ENCODE measurements at places on chromosomes 5 and 9.

- H3K27ac ChIP-seq, result no peak overlapping the region
- no peak overlapping the region for H3K4me3 ChIP-seq
- H3K27me3 ChIP-seq, result no peaks in the 10 kb centered on the region
- no peaks in the 10 kb centered on the region for H3K4me1 ChIP-seq
- no peak for DNase-seq
- no peaks in the 10 kb centered on the region for H3K36me3 ChIP-seq
Measured at GRCh38 chr5:62684310-62684709, 105.7 kb downstream of the LRRC70 start.

DNA sequence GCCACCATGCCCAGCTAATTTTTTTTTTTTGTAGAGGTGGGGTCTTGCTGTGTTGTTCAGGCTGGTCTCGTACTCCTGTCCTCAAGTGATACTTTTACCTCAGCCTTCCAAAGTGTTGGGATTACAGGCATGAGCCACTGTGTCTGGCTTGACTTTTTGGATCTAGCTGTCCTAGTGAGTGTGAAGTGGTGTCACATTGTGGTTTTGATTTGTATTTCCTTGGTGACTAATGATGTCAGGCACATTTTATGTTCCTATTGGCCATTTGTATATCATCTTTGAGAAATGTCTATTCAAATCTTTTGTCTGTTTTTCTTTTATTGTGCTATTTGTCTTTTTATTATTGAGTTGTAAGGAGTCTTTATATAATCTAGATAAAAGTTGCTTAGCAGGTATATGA is 53.5 kb upstream of the MCCC2 start:
- no peaks in the 10 kb centered on the region for H3K4me1 ChIP-seq
- H3K4me3 ChIP-seq, result no peak overlapping the region
- no peak for DNase-seq
- H3K36me3 ChIP-seq, result no peaks in the 10 kb centered on the region
- no peak overlapping the region for H3K27ac ChIP-seq
- H3K27me3 ChIP-seq, result no peaks in the 10 kb centered on the region

DNA sequence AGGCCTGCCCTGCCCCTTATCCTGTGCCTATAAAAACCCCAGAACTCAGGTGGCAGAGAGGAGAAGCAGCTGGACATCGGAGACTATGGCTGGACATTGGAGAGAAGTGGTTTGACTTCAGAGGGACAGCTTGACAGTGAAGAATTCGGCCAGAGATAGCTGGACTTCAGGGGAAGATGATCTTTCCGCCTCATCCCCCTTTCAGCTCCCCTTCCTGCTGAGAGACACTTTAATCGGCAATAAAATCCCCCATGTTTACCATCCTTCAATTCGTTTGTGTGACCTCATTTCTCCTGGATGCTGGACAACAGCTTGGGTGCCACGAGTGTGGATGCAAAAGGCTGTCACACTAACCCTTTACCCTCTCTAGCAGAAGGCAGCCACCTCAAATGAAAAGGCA is 134.1 kb upstream of the TUT7 start:
- DNase-seq, result no peak
- H3K36me3 ChIP-seq, result no peaks in the 10 kb centered on the region
- no peak overlapping the region for H3K4me3 ChIP-seq
- H3K27ac ChIP-seq, result no peak overlapping the region
- H3K4me1 ChIP-seq, result no peaks in the 10 kb centered on the region

DNA sequence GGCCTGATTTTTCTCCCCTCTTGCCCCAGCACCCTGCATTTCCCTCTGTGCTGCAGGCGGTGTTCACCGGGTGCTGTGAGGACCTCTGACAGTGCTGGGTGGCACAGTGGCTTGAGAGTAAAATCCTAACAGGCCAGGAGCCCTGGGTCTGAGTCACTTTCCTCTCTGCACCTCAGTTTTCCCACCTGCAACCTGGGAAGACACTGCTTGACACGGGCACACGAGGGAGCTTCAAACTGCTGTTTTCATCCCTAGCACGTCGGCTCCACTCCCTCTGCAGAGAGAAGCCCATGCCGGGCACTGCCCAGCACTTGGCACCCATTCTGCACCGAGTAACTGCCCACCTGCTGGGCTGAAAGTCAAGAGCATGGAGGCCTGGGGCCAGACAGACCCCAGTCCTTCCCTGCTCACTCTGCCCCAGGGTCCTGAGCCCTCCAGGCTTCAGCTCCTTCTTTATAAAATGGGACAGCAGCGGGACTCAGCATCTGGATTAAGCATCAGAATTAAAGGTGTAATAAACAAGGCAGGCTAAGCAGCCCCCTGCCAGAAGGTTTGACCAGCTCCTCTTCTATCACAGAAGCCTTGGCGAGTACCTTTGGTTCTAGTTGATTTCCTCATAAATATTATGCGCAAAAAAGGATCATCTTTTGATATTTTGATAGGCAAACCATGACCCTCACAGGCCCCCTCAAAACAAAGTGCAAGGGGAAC is 5.2 kb downstream of the GFI1B start:
- H3K36me3 ChIP-seq, result no peaks in the 10 kb centered on the region
- DNase-seq, result no peak
- no peak overlapping the region for H3K27ac ChIP-seq
- H3K4me1 ChIP-seq, result no peaks in the 10 kb centered on the region
- H3K27me3 ChIP-seq, result no peaks in the 10 kb centered on the region

DNA sequence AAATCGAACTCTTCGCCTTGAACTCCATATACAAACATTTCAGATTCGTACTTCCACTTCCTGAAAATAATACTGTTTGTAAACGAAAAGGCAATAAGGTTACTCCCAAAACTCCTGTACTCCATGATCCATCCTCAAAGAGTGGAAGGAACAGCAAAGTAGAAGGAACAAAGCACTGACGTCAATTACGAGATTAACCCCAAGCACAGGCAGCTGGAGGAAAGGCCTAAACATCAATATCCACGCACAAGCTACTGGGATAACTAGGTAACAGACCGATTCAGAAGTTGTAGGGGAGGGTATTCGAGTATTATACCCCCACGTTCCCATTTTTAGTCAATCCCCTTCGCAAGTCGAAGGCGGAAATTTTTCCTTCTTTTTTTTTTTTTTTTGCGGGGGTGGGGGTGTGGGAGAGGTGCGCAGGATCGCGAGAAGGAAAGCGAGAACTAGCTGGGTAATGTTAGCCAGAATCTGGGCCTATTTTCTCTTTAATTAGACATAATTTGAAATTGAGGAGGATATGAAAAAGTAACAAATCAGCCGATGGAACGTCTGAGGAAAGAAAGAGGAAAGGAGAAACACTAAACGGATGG is 909 bp downstream of the AFF4 start:
- peak; percentile 38 for DNase-seq
- no peaks in the 10 kb centered on the region for H3K36me3 ChIP-seq
- peaks cover 10% of the 10 kb centered on the region for H3K4me1 ChIP-seq
- no peaks in the 10 kb centered on the region for H3K27me3 ChIP-seq
- H3K27ac ChIP-seq, result peak overlapping the region; percentile 94

DNA sequence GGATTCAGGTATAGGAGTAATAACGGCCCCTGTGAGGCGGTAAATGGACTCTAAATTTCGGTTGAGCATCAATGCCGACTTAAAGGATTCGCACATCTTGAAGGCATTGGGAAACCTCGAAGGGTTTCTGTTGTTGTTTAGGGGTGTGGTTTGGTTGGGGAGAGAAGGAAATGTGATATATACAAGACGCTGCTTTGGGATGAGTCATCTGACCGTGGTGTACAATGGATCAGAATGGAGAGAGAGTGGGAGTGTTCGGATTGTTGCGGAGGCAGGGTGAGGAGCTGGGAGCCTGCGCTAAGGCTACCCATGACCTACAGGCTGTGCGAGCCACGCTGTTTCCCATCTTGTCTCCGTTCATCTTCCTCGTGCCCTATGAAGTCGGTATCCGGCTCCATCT is 60.4 kb upstream of the ERCC6L2 start:
- H3K4me1 ChIP-seq, result no peaks in the 10 kb centered on the region
- no peak overlapping the region for H3K27ac ChIP-seq
- H3K27me3 ChIP-seq, result no peaks in the 10 kb centered on the region

DNA sequence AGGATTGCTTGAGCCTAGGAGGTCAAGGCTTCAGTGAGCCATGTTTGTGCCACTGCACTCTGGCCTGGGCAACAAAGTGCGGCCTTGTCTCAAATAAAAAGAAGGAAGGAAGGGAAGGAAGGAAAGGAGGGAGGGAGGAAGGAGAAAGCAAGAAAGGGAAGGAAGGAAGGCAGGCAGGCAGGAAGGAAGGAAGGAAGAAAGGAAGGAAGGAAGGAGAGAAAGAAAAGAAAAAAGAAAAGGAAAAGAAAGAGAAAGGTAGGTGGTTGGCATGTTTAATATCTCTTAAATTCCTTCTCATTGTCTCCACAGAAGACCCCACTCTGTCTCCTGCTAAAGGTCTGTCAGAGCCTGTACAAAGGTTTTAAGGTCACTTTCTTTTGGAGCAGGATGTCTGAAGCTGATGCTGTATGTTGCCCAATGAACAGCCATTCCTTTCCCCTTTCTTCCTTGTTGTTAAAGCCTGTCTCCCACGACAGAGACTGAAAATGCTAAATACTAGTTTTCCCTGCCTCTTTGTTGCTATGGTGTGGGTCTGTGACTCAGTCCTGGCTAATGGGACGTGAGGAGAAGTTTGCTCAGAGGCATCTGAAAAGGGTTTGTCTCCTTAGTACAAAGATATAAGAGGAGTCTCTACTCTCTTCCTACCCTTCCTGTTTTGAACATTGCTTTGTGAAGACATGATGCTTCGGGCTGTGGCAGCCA is 213.3 kb downstream of the PCSK1 start:
- no peak for DNase-seq
- no peak overlapping the region for H3K4me3 ChIP-seq

DNA sequence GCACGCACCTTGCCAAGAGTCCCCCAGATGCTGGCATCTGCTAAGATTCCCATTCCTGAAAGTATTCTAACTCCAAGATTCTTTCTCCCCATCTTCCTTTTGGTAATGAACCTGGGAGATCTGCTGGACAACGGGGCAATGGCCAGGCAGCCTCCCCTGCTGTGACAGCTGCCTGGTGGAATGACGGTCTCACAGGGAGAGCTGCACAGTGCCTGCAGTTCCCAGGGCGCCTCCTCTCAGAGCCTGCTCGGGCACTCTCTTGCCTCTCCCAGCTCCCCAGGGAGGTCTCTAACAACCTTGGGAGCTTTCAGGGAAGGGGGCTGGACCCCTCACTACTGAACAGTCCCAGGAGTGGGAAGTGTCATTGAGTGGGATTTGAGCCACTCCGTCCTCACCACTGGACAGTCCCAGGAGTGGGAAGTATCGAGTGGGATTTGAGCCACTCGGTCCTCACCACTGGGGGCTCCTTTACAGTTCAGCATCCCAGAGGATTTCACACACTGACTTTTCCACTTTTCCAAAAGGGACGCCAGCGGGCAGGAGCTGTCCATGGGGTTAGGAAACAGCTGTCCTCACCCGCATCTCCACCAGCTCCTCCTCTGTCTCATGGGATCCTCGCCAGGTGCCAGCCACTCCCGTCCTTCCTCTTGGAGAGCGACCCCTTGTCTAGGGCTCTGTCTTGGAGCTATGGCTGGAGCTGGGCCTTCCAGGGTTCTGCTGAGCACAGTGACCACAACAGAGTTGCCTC is 65.7 kb downstream of the ADAMTS2 start:
- H3K4me1 ChIP-seq, result no peaks in the 10 kb centered on the region
- H3K4me3 ChIP-seq, result no peak overlapping the region

- no peak overlapping the region for H3K4me3 ChIP-seq
- H3K27ac ChIP-seq, result no peak overlapping the region
- DNase-seq, result no peak
- H3K27me3 ChIP-seq, result no peaks in the 10 kb centered on the region
- no peaks in the 10 kb centered on the region for H3K4me1 ChIP-seq
- H3K36me3 ChIP-seq, result no peaks in the 10 kb centered on the region
Measured at GRCh38 chr5:52943285-52943684, 45.9 kb upstream of the ITGA2 start.

- H3K36me3 ChIP-seq, result no peaks in the 10 kb centered on the region
- no peak overlapping the region for H3K4me3 ChIP-seq
- no peak overlapping the region for H3K27ac ChIP-seq
- no peaks in the 10 kb centered on the region for H3K4me1 ChIP-seq
Measured at GRCh38 chr5:111829701-111830100, 72.7 kb upstream of the NREP start.

- no peaks in the 10 kb centered on the region for H3K36me3 ChIP-seq
- H3K4me1 ChIP-seq, result no peaks in the 10 kb centered on the region
- H3K27me3 ChIP-seq, result peaks cover 3% of the 10 kb centered on the region
- no peak overlapping the region for H3K27ac ChIP-seq
Measured at GRCh38 chr9:98930792-98931191, 12.9 kb upstream of the COL15A1 start.

DNA sequence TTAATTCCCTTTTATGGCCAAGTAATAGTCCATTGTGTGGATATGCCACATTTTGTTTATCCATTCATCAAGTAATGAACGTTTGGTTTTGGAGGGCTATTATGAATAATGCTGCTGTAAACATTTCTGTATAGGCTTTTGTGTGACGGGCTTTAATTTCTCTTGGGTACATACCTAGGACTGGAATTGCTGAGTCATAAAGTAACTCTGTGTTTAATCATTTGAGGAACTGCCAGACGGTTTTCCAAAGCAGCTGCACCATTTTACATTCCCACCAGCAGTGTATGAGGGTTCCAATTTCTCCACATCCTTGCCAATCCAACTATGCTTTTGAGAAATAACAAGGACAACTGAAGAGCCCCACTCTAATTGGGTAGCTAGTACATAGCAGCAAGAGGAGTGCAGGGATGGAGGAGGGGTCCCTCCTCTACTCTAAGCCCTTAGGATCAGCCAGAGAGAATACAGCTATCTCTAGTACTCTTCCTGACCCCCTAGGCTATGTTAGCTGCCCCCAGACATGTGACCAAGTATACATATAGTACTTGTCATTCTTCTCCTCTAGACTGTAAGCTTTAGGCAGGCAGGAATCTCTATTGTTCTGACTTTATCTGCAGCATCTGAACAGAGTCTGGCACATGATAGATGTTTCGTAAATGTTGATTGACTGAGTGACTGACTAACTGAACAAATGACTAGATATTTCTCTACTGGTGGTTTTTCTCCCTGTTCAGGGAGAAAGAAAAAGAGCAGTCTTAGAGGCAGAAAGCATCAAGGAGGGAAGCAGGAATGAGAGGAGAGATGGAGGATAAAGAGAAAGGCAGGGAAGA is 22.1 kb upstream of the MATR3 start:
- peaks cover 26% of the 10 kb centered on the region for H3K4me1 ChIP-seq
- no peak overlapping the region for H3K4me3 ChIP-seq
- H3K27me3 ChIP-seq, result no peaks in the 10 kb centered on the region
- H3K36me3 ChIP-seq, result no peaks in the 10 kb centered on the region
- no peak for DNase-seq

- H3K27ac ChIP-seq, result peak overlapping the region; percentile 53
- no peaks in the 10 kb centered on the region for H3K27me3 ChIP-seq
- peak overlapping the region; percentile 38 for H3K4me3 ChIP-seq
- no peaks in the 10 kb centered on the region for H3K4me1 ChIP-seq
Measured at GRCh38 chr5:172683645-172684471, 42.8 kb downstream of the NEURL1B start.

GRCh38 chr9:35615981-35616680 is 2.1 kb downstream of the CD72 start:
- no peaks in the 10 kb centered on the region for H3K27me3 ChIP-seq
- peak overlapping the region; percentile 71 for H3K27ac ChIP-seq
- peaks cover 34% of the 10 kb centered on the region for H3K4me1 ChIP-seq
- no peak for DNase-seq
- peak overlapping the region; percentile 84 for H3K4me3 ChIP-seq

- no peak overlapping the region for H3K4me3 ChIP-seq
- H3K4me1 ChIP-seq, result peaks cover 14% of the 10 kb centered on the region
- H3K27me3 ChIP-seq, result no peaks in the 10 kb centered on the region
- DNase-seq, result no peak
- no peak overlapping the region for H3K27ac ChIP-seq
Measured at GRCh38 chr9:129339539-129340157, 161.6 kb upstream of the IER5L start.

All from naive thymus-derived CD4-positive, alpha-beta T cell (primary cell).